ENCODE measurements at places on chromosomes 6 and 20. TPM values are rescaled to one million over a fixed set of nuclear protein-coding genes. Genes with fewer than 3 reads are reported as not detected.

The PPP1R3G gene
- 0.14 TPM for total RNA-seq

GRCh38 chr6:110484321-110484720 lies 7.9 kb upstream of the SLC22A16 start:
- no peak overlapping the region for H3K27ac ChIP-seq
- no peak overlapping the region for H3K4me3 ChIP-seq
- no peaks in the 10 kb centered on the region for H3K4me1 ChIP-seq

GRCh38 chr20:15866916-15867730 lies 706.1 kb downstream of the KIF16B start:
- H3K4me3 ChIP-seq: no peak overlapping the region
- H3K36me3 ChIP-seq: no peaks in the 10 kb centered on the region
- no peaks in the 10 kb centered on the region for H3K27me3 ChIP-seq
- no peak for DNase-seq
- no peak overlapping the region for H3K27ac ChIP-seq

- no peaks in the 10 kb centered on the region for H3K36me3 ChIP-seq
- DNase-seq: no peak
Observed at GRCh38 chr6:85192596-85192995, 257.3 kb upstream of the NT5E start.

DNA sequence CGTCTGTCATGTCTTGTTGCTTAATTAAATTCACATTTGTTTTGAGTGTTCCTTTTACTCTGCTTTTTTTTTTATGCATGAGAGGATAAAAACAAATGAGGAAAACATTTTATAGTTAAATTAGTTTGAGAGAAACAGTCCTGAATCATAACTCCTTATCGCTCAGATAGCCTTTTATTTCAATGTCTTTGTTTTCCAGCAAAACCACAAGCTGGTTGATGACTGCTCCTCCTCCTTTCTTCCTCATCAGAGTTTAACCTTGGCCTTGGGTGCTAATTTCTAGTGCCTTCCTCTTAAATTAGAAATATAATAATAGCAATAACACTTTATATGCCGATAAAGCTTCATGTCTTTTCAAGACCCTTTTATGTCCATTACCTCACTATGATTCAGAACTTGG lies 3.1 kb downstream of the NOX3 start:
- no peak for DNase-seq
- no peaks in the 10 kb centered on the region for H3K27me3 ChIP-seq
- no peaks in the 10 kb centered on the region for H3K4me1 ChIP-seq
- H3K27ac ChIP-seq: no peak overlapping the region

DNA sequence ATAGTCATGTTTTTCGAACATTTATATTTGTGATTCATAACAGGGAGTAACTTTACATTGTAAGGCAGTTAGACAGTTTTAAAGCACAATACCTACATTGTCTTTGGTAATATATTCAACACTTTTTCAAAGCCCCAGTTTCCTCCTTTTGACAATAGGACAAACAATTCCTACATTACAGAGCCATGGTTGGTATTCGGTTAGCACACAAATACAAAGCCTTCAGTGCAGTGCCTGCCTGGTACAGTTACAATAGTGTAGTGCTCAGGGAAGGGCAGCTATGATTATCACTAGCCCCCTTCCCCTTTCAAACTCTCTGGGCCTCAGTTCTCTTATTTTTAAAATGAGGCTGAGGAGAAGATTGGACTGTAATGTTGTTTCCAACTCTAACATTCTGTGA lies 207.8 kb downstream of the TPBG start:
- no peak for DNase-seq
- H3K4me3 ChIP-seq: no peak overlapping the region
- no peaks in the 10 kb centered on the region for H3K36me3 ChIP-seq
- no peaks in the 10 kb centered on the region for H3K27me3 ChIP-seq
- H3K27ac ChIP-seq: no peak overlapping the region
